ENCODE measurements at places on chromosomes 5 and 9. TPM values are rescaled to one million over a fixed set of nuclear protein-coding genes. Genes with fewer than 3 reads are reported as not detected.

The GPR151 gene
- total RNA-seq = not detected

GRCh38 chr5:135934939-135935338 is 19.8 kb downstream of the LECT2 start:
- no peak for DNase-seq

The TRIP13 gene
- total RNA-seq = 1.0 TPM

The KIF4B gene
- not detected for total RNA-seq

DNA sequence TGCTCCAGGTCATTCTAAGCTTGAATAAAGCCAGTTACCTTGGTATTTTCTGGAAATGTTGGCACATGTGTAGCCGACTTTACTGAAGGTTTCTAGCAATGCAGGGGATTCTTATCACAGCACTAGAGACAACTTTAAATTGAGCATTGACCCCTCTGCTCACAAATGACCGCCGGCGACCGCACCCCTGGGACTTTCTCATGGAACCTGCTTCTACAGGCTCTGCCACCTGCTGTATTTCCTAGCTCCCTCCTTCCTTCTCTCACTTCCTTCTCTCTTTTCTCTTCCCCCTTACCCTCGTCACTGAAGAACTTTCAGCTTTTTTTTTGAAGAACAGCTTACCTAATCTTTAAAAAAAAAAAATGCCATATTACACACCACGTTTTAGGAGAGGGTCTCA is 30.9 kb upstream of the DAB2 start:
- DNase-seq = no peak

GRCh38 chr9:29773676-29774075 is 2200.4 kb upstream of the C9orf72 start:
- no peak for DNase-seq

GRCh38 chr5:112895682-112896081 is 26.3 kb downstream of the REEP5 start:
- no peak for DNase-seq

DNA sequence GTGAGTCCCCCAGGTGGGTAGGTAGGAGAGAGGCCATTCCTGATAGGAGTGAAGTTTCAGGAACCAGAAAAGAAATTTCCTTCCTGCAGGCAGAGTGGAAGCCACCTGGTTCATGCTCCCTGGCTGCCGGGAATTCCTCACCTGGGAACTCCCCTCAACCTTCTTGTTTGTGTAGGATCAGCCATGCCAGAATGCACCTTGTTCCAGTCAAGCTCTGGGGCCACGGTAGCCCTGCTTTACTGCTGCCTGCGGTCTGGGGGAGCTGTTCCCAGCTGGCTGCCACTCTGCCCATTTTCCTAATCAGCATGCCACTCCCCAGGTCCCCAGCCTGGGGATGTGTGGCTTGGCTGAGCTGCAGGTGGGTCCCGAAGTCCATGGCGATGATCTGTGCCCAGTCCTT is 18.7 kb upstream of the B4GALT1 start:
- no peak for DNase-seq

GRCh38 chr9:34961574-34962490 is 3.7 kb downstream of the PHF24 start:
- DNase-seq = no peak
